ENCODE measurements at places on chromosomes 5 and 9.

DNA sequence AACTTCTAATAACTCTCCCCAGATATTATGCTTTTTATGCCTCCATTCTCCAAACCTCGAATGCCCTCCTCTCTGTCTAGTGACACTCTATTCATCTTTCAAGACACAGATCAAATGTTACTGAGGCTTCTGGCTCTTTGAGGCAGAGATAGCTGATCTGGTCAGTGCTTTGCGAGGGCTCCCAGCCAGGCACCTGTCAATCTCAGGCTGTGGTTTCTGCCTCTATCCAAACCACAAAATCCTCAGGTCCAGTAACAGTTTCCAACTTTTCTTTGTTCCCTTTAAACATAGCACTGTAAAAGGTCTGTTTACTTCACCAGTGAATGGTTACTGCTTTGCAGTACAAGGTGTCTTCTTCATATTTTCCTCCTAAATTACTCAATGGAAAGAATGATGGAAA is 11.5 kb upstream of the STK32A start:
- no peak for DNase-seq

GRCh38 chr5:67144183-67144639 is 52.4 kb downstream of the CD180 start:
- no peak for DNase-seq

GRCh38 chr9:90559075-90560073 is 83.2 kb downstream of the DIRAS2 start:
- no peak for DNase-seq

DNA sequence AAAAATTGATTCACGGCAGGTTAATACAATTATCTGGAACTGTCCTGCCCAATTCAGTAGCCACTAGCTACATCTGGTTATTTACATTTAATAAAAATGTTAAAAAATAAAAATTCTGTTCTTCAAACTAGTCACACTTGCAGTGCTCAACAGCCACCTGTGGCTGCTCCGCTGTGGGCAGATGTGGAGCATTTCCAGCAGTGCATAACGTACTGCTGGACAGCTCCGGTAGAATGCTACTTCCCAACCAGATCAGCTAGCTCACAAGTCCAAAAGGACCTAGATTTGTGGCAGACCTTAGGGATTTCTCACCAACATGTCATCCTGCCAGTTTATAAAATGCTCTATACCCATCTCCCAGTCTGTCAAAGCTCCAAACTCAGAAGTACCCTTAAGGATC is 42.8 kb downstream of the SETX start:
- DNase-seq = no peak

DNA sequence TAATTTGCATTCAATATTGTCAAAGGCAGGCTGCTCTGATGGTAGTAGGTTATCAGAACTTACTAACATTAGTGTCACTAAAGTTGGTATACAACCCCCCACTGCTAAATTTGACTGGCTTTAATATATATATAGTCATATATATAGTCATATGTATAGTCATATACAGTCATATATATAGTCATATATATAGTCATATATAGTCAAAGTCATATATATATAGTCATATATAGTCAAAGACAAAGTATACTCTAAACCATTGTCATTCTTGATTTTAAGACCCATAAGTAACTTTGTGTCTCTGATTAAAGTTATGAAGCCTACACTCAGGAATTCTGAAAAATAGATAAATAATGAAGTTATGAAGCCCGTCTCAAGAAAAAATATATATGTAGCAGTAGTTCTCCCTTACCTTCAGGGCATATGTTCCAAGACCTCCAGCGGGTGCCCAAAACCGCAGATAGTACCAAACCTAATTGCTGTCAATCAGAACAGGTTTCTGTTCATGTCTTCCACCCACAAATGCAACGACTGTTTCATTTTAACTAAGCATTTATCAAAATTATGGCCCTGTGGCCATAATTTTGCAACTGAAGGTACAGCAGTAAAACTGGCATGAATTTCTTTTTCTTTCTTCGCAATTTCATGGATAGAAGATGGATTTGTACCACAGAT is 40.1 kb downstream of the TRPM6 start:
- no peak for DNase-seq

- DNase-seq = no peak
Observed at GRCh38 chr5:158878227-158878626, 221.5 kb downstream of the EBF1 start.

- DNase-seq = no peak
Observed at GRCh38 chr5:172506921-172507320, 52.6 kb upstream of the SH3PXD2B start.

- no peak for DNase-seq
Observed at GRCh38 chr9:29209748-29210291, 1636.5 kb upstream of the C9orf72 start.

GRCh38 chr9:127915325-127915752 is 1.5 kb downstream of the ST6GALNAC4 start:
- no peak for DNase-seq

- DNase-seq = no peak
Observed at GRCh38 chr9:125971050-125971449, 223.9 kb downstream of the PBX3 start.

GRCh38 chr5:101915554-101915953 is 380.5 kb downstream of the SLCO4C1 start:
- DNase-seq = no peak

DNA sequence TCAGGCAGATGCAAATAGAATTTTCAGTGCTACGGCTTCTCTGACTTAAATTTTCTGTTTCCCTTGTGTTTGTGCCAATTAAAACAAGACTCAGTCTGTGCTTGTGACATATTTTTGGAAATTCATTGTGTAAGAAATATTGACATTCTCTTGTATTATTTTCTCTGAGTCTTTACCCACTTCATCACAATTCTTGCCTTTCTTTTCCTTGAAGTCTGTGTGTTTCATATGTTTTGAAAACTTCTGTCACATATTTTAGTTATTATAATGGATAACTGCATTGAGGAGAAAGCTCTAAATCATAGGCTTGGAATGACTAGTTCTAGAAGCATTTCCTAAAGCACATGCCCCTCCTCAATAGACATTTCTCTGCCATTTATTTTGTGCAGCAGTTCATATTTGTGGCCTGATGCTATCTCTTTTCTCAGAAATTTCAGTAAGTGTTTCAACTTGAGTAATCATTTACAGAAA is 206.6 kb downstream of the PALM2AKAP2 start:
- no peak for DNase-seq

GRCh38 chr5:74778609-74779008 is 11.6 kb downstream of the NSA2 start:
- no peak for DNase-seq

- no peak for DNase-seq
Observed at GRCh38 chr5:92778261-92778660, 802.8 kb downstream of the NR2F1-AS1 start.

GRCh38 chr9:88342246-88342645 is 46.0 kb upstream of the SPIN1 start:
- no peak for DNase-seq

DNA sequence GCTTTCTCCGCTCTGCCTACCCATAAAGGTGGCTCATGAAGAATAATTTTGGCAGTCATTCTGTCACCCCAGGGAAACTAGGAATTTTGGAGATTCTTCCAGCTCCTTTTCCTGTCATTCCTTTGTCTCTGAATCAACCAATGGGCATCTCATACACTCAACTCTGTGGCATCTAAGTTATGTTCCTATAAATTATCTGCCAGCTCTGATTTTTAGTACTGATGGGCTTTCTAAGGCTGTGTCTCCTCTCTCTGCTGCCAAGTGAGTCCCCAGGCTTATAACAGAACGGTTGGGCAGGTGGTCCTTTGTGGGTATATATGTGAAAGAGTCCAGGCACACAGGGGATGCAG is 226.8 kb downstream of the NMUR2 start:
- DNase-seq = no peak

GRCh38 chr9:99787556-99787955 is 34.1 kb upstream of the NR4A3 start:
- no peak for DNase-seq

DNA sequence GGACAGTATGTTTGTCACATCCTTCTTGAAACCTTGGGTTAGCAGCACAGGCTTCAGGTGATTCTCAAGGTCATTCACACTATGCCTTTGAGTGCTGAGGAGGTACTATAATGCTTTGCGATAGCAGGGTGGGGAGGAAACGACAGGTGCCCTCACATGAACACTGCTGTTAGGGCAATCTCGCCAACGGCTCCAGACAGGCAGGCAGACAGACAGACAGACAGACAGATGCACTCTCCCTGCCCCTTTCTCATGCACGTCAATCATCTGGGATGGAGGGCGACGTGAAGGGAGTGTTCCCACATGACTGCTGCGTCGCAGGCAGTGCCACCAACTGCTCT is 82.9 kb downstream of the RAPGEF1 start:
- no peak for DNase-seq

DNA sequence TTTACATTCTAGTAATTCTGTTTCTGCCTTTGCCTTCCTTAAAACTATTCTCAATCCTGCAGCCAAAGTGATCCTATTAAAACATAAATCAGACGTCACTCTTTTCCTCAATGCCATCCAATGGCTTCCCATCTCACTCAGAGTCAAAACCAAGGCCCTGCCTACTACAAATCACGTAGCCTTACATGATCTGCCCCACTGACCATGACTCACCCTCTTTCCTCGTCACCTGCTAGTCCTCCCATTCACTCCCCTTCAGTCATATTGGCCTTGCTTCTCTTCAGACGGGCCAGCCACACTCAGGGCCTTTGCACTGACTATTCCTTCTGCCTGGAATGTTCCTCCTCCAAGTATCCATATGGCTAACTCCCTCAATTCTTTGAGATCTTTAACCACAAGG is 39.0 kb upstream of the DMXL1 start:
- DNase-seq = no peak

All from GM19239 (cell line).